ENCODE measurements at places on chromosomes 2 and 18.

DNA sequence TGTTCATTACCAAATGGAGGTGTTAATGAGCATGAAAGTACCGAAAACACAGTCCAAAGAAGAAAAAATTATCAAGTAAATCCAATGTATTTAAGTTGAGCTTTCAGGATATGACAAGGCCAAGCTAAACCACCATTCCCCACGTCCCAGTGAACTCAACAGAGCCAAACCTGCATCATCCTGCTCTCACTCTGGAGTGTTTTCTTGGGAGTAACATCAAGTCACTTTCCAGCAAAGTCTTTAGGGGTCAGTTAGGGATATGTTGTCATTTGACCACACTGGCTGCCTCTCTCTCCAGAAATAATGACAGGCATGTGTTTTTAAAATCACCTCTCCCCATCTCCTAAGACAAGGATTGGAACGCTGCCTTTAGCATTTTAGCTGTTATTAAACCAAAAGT is 140.5 kb downstream of the SRBD1 start:
- DNase-seq: no peak

GRCh38 chr2:200428961-200429665 is 80.8 kb downstream of the KCTD18 start:
- DNase-seq: no peak

GRCh38 chr18:58015065-58015780 is 28.8 kb upstream of the NEDD4L start:
- DNase-seq: no peak

DNA sequence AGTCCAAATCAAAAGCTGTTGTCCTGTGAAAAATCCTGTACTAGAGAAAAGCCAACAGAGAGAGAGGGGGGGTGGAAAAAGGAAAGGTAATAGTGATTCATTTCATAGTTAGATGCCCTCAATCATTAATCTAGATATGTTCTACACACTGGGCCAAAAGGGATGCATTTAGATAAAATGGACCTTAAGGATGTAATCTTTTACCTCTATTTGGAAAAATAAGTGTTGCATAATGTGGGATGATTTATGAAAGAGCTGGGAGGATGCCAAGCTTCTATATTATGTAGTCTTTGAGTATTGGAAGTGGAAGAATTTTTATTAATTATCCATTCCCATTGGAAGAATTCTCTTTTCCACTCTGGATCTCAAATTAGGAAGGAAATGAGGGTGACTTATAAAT is 480.5 kb upstream of the ZEB2 start:
- DNase-seq: no peak

DNA sequence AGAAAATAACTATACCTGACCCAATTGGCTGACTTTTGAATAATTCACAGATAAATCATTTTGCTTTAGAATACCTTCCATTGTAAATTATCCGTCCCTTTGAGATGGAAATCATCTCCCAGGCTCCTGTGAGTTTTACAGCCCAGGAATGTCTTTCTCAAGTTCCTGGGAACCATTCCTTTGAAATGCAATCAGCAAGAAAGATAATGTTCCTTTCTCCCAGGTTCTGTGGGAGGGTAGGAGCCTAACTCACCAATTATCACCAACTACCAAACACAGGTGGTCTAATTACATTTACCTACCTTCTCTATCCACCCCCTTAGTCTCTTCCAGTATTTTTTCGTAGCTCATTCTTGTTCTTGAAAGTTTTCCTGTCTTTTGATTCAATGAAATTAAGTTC is 1016.0 kb downstream of the SOCS6 start:
- no peak for DNase-seq

GRCh38 chr2:223019390-223019930 is 32.5 kb upstream of the KCNE4 start:
- no peak for DNase-seq

- no peak for DNase-seq
Observed at GRCh38 chr18:12880541-12880910, 3.5 kb downstream of the PTPN2 start.

GRCh38 chr2:147255812-147256211 is 589.0 kb upstream of the ACVR2A start:
- no peak for DNase-seq

DNA sequence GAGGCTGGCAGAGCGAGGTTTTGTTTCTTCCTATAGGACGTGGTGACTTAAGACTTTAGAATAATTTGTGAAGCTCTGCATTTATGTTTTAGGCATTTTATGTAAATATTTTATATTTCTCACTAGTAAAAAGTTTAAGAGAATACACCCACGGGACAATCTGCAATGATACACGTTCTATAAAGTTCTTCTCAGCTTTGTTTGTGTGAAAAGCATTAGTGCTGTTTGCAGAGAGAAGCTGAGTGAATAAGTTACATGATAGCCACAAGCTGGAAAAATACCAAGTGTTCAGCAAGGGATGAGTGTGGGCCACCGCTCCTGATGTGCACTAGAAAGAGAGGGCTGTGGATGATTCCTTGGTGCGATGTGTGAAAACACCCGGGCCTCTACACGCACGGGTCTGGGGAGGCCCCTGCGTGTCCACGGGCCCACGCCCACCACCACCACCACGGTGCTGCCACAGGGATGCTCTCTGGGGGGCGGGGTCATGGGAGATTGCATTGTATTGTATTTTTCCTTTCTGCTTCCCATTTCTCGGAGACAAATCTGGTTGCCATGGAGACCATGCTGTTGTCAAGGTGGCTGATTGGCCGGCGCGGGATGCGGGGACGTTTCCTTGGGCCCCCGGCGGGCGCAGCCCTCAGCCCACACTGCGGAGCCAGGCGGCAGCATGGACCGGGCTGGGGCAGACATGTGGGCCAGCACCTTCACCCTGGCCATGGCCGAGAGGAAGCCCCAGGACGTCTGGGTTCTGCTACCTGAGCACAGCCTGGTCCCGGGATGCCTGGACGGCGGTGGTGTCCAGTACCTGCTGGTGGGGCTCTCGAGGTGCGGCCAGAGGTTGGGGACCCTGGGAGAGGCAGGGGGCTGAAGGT is at the start of gene RTP5:
TSS of gene RTP5 (plus strand) at position 643 of the 875 bp plus-strand sequence. CDS start at position 671, 28 bp downstream.
- DNase-seq: no peak

DNA sequence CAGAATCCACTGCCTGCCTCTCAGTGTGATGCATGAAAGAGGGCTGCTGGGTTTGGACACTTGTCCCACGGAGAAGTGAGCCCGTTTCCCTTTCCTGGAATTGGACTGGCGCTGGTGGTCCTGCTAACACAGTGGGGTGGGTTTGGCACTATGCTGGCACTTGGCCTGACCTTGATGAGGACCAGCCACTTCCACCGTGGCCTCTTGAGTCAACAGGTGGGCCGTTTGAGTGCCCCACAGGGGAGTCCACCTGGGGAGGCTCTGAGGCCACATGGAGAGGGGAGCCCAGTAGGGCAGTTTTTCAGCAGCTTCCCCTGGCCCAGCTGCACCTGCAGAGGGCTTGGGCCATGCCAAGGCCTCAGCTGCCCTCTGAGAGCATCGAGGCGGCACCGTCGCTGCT is 56.5 kb downstream of the MBP start:
- no peak for DNase-seq

DNA sequence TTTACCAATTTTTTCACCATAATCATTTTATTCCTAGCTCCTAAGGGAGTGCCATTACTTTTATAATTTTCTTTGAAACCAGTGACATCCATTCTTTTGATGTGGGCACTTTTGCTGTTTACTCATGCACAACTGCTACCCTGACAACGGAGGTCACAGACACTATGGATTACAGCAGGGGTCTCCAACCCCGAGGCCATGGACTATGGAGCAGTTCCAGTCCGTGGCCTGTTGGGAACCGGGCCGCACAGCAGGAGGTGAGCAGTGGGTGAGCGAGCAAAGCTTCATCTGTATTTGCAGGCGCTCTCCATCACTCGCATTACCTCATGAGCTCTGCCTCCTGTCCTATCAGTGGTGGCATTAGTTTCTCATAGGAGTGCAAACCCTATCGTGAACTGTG is 34.6 kb downstream of the PRPF40A start:
- no peak for DNase-seq

DNA sequence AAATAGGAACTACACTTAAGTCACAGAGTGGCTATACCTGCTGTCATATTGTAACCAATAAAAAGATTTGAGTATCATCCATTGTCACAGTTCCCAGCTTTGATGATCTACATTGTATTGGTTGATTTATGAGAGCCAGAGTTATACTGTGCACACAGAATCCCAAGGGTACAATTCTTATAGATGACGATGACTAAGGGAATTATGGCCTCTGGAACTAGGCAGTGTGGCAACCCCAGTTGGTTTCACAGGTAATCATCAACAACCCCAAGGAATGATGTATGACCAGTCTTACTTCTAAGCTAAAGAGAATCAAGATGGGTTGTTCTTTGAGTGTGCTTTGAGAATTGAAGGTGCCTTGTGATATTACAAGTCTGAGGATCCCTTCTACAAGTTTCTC is 217.3 kb downstream of the ETAA1 start:
- no peak for DNase-seq

DNA sequence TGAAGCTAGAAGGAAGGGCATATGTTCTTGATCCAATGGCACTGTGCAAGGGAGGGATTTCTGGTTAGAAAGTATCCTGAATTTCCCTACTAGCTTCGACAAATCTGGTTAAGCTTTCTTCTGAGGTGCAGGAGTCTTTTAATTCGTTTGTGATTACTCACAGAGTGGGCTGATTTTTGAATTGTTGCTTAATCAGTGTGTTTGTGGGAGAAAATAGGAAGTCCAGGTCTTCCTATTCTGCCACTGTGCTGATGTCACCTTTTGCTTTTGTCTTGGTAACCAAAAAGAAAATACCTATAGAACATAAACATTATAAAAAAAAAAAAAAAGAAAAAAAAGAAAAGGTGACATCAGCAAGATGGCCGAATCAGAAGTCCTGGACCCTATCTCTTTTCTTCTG is 1008.6 kb downstream of the TSN start:
- no peak for DNase-seq

GRCh38 chr2:55916473-55917049 is 7.0 kb downstream of the EFEMP1 start:
- DNase-seq: no peak

- no peak for DNase-seq
Observed at GRCh38 chr18:60372596-60372995, at the start of gene MC4R. Gene MC4R, minus strand, starts transcription at chr18:60372775. Its CDS starts 426 bp downstream, at chr18:60372349.

GRCh38 chr2:212752730-212753351 is 214.2 kb upstream of the ERBB4 start:
- DNase-seq: no peak

DNA sequence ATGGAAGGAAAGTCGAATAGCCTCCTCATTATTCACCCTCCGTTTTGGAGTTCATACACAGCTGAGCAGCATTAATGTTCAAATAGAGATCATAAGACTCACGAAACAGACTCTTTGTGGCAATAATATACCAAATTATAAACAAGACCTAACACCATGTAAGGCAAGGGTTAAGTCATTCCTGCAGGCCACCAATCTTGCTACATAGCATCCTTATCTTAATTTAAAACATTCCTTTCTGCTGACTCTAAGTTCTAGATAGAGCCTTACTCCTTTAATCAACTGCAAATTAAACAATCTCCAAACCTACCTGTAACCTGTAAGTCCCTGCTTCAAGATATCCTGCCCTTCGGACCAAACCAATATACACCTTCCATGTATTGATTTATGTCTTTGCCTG is 178.0 kb downstream of the PDE11A start:
- no peak for DNase-seq

DNA sequence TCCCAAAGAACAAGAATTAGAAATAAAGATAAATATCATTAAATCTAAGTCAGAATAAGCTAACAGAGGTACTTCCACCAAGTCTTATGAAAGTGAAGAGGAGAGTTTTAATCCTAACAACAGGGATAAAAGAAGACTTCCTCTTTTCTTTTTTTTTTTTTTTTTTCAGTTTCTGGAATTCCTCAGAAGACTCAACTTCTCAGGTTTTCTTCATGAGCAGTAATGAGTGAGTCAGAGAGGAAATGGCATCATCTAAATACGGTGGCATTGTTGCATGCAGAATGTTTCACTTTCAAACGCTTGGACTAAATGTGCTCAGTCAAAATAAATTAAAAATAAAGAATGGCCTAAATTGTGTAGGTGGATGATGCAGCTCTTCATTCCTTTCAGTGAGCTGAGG is 45.6 kb upstream of the ARHGAP15 start:
- DNase-seq: peak; percentile 2

DNA sequence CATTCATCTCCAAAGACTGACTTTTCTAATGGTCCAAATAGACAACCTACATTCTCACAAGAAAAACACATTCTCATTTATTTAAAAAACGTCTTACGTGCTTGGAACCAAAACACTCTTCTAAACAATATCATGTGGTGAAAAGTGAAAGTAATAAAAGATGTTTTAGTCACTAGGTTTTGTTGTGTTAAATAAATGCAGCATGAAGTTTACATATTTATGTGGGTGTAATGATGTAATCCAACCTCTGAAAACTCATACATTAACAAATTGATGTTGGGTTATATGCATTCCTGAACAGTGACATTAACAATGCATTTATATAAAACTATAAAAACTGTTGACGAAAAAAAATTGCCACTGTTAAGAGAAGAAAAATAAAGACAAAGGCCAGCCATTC is 55.1 kb upstream of the ACVR2A start:
- no peak for DNase-seq

GRCh38 chr2:213232649-213233437 is 51.4 kb upstream of the SPAG16 start:
- DNase-seq: peak; percentile 41

- no peak for DNase-seq
Observed at GRCh38 chr2:178589335-178589734, 109.1 kb downstream of the PLEKHA3 start.

DNA sequence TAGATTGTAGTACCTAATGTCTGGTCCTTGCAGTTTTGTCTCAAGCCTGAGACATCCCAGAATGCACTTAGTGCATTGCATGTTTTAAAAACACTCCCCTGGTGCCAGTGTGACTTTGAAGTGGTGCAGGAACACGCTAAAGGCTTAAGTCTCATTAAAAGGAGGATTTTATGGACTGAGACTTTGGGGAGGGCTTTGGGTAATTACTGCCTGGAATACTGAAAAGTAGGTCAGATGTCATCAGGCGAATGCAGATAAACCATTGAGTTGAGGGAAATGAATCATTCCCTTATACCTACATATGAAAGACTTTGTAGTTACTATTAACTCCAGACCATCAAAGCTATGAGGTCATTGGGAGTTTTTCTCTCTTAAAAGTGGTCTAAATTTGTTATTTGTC is 3.0 kb upstream of the OSBPL1A start:
- no peak for DNase-seq

DNA sequence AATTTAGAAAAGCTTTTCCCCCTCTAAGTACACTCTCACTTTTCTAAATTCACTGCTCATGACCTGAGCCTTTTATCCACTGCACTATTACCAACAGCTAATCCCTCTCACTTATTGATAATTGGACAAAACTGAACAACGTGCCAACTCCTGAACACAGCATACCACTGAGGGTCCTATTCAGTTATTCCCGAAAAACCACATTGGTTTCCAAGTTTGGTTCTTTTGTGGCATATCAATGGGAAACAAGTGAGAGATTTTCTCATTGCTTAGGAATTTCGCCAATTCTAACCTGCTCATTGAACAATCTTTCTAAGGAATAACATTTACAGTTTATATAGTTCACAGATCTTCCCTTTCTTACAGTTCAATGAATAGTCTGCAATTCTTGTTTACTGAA is 977.4 kb downstream of the TMEM182 start:
- DNase-seq: no peak

- no peak for DNase-seq
Observed at GRCh38 chr2:11968521-11968920, 222.1 kb downstream of the LPIN1 start.

Data from CD4-positive, alpha-beta T cell treated with Interleukin-6 at 100 ng/mL for 8 hours (primary cell).